ENCODE measurements at places on chromosomes 6 and 20. TPM values are rescaled to one million over a fixed set of nuclear protein-coding genes. Genes with fewer than 3 reads are reported as not detected.

DNA sequence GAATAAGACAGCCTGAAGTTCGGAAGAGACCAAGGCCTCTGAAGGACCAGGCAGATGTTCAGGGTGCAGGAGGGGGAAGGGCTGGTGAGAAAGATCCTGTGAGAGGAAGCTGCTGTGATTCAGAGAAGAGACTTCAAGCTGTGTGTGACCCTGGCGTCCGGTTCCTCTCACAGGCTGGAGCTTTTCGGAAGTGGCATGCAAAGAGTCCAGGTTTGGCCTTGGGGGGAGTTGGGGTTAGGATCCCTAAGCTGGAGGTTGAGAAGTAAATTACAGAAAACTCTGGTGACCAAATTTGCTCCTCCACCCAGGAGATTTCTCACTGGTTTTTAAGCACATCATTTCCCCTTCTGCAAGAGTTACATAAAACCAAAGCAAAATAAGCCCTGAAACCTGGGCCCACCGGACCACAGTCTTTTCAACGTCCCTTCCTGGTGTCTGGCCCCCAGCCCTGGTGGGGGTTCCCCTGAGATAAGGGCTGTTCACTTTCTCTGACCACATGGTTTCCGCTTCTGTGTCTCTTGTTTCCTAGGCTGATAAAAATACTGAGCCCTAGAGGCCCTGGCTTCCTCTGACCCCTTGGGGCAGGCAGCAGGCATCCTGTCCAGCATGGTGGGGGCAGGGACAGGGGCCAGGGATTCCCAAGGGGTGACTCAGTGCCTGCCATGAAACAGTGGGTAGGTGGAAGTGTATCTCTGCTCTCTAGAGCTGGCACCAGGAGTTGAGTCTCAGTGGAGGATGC lies 12.0 kb upstream of the LTA start:
- no peak for DNase-seq

Gene PGC
- polyA plus RNA-seq, result not detected

DNA sequence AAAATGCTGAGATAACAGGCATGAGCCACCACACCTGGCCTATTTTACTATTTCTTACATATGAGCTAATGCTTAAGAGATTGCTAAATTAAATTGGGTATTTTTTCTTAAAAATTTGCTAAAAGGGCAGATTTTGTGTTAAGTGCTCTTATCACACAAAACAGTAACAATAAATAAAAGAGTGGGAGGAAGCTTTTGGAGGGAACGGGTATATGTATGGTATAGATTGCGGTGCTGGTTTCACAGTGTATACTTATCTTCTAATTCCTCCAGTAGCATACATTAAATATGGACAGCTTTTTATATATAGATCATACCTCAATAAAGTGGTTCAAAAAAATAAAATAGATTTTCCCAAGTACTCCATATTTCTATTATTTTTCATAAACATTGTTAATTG lies 39.4 kb upstream of the FABP7 start:
- no peak for DNase-seq

DNA sequence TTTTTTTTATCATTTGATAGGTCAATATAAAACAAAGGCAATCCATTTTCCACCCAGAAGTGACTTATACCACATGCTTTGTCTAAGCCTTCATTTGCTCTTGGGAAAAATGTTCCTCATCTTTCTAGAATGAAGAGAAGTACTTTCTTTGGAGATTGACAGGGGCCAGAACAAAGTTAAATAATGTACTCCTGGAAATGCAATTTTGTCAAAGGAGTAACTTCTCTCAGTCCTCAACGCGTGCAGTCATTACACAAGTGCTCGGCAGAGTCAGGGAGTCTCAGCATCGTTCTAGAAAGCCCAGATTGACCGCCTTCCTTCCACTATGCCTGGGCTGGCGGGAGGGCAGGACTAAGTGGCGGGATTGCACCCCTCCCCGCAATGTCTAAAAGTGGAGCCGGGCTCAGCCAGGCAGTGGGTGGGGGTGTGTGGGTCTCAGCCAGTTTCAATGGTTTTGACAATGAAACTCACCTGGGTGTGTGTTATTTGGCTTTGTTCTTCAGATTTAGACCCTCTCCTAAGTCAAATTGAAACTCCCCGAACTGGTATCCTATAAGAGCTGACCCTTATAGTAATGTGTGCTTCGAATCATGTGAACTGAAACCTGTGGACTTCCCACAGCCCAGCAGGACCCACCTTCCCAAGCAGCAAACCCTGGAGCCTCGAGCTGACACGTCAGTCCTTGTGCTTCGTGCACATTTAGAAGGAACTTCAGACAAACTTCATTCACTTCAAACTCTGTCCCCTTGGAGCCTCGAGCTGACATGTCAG lies 63.2 kb upstream of the DUSP22 start:
- no peak for DNase-seq

DNA sequence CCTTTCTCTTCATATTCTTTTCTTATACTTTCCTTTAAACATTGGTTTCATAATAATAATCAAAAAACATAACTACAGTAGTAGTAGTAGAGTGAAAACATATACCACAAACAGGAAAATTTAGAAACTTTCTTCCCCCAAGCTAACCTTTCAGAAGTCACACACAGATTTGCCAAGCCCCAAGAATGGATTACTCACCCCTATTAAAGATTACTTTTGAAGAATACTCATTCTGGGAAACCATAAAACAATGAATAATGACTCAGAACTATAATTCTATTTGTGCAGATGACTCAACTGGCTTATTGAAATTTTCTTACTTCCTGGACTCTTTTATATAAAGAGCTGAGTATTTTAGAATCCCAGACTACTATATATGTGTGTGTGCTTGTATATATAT lies 119.4 kb upstream of the GJE1 start:
- DNase-seq, result no peak

Gene BMP7
- polyA plus RNA-seq, result 24.9 TPM

DNA sequence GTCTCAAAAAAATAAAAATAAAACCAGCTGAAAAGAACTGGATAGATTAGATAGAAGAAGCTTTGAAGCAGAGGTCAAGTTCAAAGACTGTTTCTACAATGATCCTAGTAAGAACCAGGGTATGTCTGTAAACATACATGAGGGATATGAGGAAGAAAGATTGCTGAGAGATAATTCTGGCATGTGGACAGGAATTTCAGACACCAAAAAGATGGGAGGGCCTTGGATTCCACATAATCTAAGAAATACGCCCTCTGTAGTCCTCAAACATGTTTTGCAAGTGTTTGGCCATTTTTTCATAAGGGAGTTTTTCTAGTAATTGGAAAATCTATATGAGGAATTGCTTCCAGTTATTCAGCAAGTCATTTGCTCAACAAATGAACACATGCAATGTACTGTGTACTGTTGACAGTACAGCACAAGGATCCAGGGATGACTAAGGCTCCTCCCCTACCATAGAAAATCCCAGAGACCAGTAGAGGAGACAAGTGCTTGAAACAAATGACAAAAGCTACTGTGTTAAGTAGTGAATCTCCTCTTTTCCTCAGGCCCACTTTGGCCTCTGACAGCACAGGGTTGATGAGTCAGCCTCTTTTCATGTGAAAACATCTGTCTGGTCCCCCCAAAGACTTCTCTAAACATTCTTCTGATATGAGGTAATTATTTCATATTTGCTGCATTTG lies 795.9 kb downstream of the MAFB start:
- no peak for DNase-seq

Gene HTR1B
- polyA plus RNA-seq, result 0.48 TPM

GRCh38 chr20:44467289-44467883 lies 8.3 kb upstream of the TTPAL start:
- DNase-seq, result no peak

- DNase-seq, result no peak
Measured at GRCh38 chr6:48825501-48826151, 637.4 kb downstream of the MMUT start.

Gene GPX5
- not detected for polyA plus RNA-seq

DNA sequence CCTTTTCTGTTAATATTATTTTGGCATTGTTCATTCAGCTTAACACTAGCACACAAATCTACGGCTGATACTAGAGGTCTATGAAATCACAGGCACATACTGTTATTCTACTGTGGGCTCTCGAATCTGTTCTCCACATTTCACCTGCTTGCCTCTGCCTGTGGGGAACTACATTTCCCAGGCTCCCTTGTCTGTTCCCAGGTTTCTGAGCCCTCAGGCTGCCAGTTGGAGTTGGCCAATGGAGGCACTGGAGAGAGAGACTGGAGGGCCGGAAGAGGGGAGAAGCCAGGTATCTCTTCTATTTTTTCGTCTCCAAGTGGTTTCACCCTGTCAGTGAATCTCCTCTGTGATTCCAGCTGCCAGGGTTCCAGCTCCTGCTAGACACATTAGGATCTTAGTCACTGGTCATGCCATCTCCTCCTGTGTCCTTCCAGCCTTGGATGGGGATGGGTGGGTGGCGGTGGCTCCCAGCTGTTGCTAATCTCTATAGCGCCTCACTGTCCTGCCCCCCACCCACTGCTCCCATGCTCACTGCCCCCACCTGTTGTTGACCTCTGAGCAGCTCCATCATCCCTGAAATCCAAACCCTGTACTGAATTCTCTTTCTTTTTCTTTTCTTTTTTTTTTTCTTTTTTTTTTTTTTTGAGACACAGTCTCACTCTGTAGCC lies 188.2 kb downstream of the LRFN2 start:
- peak; percentile 33 for DNase-seq

Gene PCMTD2
- polyA plus RNA-seq, result 44.4 TPM

Gene MAS1
- polyA plus RNA-seq, result 0.15 TPM

DNA sequence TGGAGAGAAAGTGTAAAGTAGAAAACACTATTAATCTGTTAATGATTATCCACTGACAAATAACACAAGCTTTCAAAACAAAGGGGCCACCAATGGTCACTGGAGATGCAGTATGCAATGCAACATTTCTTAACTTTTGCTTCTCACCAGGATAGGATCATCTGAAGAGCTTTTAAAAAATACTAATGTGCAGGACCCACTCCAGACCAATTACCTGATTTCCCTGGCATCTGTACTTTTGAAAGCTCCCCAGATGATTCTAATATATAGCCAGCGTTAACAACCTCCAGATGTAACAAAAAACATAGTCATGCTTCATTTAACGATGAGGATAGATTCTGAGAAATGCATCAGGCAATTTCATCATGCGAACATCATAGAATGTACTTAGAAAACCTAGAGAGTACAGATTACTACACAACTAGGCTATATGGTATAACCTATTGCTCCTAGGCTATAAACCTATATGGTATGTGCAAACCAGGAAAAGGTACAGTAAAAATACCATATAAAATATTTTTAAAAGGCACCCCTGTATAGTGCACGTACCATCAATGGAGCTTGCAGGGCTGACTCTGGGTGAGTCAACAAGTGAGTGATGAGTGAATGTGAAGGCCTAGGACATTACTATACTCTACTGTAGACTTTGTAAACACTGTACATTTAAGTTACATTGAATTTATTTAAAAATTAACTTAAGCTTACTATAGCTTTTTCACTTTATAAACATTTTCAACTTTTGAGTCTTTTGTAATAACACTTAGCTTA lies 69.2 kb downstream of the ATG5 start:
- DNase-seq, result no peak

DNA sequence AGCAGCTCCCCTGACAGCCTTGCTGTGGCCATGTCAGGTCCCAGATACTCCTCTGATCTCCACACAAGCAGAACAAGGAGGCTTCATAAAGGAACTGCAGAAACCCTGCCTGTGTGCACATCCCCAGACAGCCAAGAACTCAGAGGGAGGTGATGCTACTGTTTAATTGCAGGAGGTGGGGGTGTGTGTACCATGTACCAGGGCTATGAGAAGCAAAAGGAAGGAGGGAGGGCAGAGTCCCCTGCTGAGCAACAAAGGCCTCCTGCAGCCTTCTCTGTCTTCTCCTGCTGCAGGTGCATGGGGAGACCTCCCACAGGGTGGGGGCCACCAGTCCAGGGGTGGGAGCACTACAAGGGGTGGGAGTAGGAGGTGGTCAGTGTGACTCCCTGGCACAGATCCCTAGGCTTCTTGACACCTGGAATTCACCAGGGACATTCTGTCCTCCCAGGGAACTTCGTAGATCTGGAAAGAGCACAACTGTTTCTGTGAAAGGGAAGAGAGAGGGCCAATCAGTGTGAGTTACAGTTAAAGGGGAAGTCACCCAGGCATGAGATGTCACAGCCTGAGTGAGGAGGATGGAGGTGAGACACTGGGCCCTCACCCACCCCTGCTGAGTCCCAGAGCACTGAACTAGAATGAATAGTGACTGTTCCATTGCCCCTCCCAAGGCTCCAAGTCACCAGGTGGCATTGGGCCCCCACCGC lies 2.8 kb downstream of the CST2 start:
- no peak for DNase-seq

Gene ZFP64
- 20.7 TPM for polyA plus RNA-seq

GRCh38 chr6:167932468-167933276 lies 64.8 kb upstream of the KIF25 start:
- DNase-seq, result no peak

Gene GRIK2
- 0.64 TPM for polyA plus RNA-seq

Gene CTAGE9
- not detected for polyA plus RNA-seq

Gene DEF6
- polyA plus RNA-seq, result 4.7 TPM

Gene CST3
- polyA plus RNA-seq, result 1,324 TPM

GRCh38 chr20:23403751-23404150 lies 17.5 kb downstream of the NAPB start:
- no peak for DNase-seq

Gene CTCFL
- polyA plus RNA-seq, result not detected

Gene CHD6
- 31.1 TPM for polyA plus RNA-seq

- DNase-seq, result peak; percentile 58
Measured at GRCh38 chr6:21594416-21595281, 1.1 kb downstream of the SOX4 start.

Gene FAXC
- polyA plus RNA-seq, result 25.0 TPM

GRCh38 chr6:44261581-44261980 lies 3.8 kb downstream of the NFKBIE start:
- no peak for DNase-seq

Gene RIMS4
- 21.5 TPM for polyA plus RNA-seq

- no peak for DNase-seq
Measured at GRCh38 chr6:4707011-4707410, 69.2 kb upstream of the CDYL start.

Gene VEGFA
- 99.2 TPM for polyA plus RNA-seq

DNA sequence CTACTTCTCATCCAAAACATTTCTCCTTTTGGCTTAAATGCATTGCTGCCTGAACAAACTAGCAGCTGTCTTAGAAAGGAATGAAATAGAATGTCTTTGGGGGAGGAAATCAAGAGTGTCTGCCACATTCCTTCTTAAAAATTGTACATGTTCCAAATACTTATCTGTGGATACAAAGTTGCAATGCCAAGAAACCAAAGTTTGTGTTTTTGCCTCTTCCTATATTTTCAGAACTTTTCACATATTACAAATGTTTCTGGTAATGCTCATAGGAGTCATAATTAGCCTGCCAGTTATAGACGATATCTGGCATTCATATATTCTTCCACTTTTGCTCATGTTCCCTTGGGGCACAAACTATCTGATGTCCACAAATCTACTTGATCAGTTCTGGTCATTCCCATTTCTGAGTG lies 165.5 kb upstream of the BMP5 start:
- DNase-seq, result no peak

GRCh38 chr6:127120023-127120786 lies 1.7 kb downstream of the RSPO3 start:
- DNase-seq, result no peak

Gene SPTLC3
- polyA plus RNA-seq, result 0.34 TPM

DNA sequence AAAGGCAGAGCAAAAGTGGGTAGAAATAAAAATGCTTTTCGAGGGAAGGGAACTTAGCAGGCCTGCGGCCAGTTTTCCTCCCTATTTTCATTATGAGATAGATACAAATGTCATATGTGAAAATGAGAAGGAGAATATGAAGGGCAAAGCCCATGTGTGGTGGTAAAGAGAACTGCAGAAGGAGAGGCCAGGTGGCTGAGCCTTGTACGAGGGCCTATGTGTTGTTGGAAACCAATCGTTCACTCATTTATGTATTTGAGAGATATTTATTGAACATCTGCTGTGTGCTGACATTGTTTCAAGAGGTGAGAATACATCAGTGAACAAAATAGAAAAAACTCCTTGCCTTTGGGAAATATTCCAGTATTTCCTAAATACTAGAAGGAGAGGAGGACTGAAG lies 147.7 kb downstream of the SH3BGRL2 start:
- DNase-seq, result no peak

Data from brain (organoid and tissue), 16 donors.